ENCODE measurements at places on chromosomes 6 and 20. TPM values are rescaled to one million over a fixed set of nuclear protein-coding genes. Genes with fewer than 3 reads are reported as not detected.

- DNase-seq: peak; percentile 49
Observed at GRCh38 chr6:10791673-10792072, 44.1 kb downstream of the TMEM14B start.

GRCh38 chr6:52598824-52599190 is 21.9 kb upstream of the TRAM2 start:
- no peak for DNase-seq

Gene SPDEF
- total RNA-seq: not detected

DNA sequence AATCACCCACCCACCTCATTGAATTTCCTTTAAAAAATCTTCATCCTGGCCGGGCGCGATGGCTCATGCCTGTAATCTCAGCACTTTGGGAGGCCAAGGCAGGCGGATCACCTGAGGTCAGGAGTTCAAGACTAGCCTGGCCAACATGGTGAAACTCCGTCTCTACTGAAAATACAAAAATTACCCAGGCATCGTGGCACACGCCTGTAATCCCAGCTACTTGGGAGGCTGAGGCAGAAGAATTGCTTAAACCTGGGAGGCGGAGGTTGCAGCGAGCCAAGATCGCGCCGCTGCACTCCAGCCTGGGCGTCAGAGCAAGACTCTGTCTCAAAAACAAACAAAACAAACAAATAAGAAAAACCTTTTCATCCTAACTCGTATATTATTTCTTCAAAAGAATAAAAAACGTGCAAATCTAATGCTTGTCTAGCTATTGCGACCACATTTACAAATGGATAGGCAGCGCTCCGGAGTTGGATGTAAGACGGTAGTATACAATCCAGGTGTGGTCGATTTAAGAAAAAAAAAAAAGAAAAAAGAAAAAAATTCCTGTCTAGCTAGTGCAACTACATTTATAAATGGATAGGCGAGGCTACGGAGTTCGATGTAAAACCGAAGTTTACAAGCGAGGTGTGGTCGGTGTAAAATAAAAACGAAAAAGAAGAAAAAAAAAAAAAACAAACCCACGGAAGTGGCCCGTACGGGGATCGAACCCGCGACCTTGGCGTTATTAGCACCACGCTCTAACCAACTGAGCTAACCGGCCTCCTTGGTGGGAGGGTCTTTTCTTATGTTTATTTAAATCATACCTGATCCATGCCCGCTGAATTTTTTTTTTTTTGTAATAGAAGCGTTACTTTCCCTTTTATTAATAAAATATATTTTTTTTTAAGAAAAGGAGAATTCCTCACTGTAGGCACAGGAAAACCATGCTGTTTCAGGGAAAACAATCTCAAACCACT is 70.7 kb upstream of the PRSS16 start:
- DNase-seq: peak; percentile 47

Gene GRM1
- 0.75 TPM for total RNA-seq

- DNase-seq: no peak
Observed at GRCh38 chr6:137903274-137903932, 36.3 kb downstream of the TNFAIP3 start.

GRCh38 chr6:110296241-110297025 is 61.7 kb downstream of the METTL24 start:
- DNase-seq: peak; percentile 24

Gene MAPK14
- total RNA-seq: 55.7 TPM

DNA sequence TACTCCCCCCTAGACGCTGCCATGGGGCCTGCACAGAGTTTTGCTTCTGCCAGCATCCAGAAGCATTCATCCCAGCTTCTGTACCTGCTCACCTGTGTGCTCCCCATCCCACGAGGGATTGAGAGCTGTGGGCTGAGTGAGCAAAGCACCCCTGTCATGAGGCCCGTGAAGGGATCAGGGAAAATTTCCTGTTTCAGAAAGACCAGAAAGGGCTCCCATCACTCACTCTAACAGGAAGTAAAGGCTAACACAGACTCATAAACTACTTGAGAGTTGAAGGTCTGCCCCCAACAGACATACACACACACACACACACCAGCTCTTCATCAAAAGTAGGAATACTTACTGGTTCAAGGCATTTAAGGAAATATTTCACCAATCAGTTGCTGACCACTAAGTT is 256.5 kb upstream of the NT5E start:
- DNase-seq: no peak

Gene C6orf52
- total RNA-seq: 0.75 TPM

Gene FOXF2
- not detected for total RNA-seq

DNA sequence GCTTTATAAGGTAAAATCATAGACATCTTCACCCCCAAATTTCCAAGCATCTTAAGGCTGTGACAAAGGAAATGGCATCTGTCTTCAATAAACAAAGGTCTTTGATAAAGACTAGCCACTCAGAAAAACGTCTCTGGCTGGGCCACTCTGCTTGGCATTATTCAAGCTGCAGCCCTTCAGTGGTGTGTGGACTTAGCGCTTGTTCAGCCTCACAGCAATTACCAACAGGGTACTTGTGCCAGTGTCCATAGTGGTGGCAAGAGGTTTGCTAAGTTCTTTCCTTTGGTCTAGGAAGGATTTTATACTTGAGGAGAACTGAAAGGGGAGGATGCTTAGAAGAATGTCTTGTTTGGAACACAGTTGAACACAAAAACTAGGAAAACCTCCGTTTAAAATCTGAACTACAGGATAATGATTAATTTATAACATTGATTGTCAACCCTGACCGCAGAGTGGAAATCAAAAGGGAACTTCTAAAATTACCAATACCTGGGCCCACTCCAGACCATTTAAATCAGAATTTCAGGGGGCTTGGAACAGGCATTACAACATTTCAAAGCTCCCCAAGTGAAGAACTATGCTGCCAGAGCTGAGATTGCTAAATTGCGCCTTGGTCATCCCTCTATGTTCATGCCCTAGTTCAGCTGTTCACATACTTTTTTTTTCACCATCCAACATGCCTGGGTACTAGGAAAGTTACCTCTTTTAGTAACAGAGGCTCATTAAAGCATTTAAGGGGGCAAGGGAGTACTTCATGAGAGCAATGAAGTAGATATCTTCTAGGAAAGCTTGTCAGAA is 378.5 kb downstream of the FRK start:
- peak; percentile 20 for DNase-seq

Gene XKR7
- not detected for total RNA-seq
